ENCODE measurements at places on chromosomes 3 and 15. TPM values are rescaled to one million over a fixed set of nuclear protein-coding genes. Genes with fewer than 3 reads are reported as not detected.
A peak's percentile ranks its signal among the peaks of the same experiment; 100 is the strongest.

Gene PLA2G4E
- total RNA-seq = 0.12 TPM

Gene PGBD4
- 2.6 TPM for total RNA-seq

Gene ZBED2
- total RNA-seq = 6.5 TPM

Gene DISP2
- 1.8 TPM for total RNA-seq

Gene FBXL22
- total RNA-seq = 0.39 TPM

Gene TBCCD1
- total RNA-seq = 10.0 TPM

Gene CCR9
- not detected for total RNA-seq

Gene GPR27
- total RNA-seq = 6.3 TPM

Gene SLC15A2
- total RNA-seq = 0.79 TPM

Gene SYNPR
- not detected for total RNA-seq

Gene CCR8
- not detected for total RNA-seq

DNA sequence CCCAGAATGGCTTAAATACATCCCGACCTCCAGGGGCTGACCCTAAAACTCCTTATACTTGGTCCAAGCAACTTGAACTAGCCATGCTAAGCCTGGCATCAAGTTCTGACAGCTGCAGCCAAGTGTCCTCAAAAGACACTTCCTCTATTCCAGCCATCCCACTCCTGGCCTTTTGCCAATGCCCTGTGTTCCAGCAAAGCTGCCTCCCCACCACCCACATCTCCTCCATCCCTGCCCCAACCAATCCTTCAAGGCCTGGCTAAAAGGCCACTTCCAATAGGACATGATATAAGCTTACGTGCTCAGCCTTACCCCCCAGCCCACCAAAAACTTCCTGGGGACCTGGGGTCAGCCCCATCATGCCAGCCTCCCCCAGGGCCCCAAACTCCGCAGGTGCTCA lies 40.9 kb downstream of the SEMA3G start:
- H3K27me3 ChIP-seq = no peaks in the 10 kb centered on the region
- H3K4me1 ChIP-seq = peaks cover 11% of the 10 kb centered on the region
- peaks cover 57% of the 10 kb centered on the region for H3K36me3 ChIP-seq
- H3K4me3 ChIP-seq = no peak overlapping the region
- DNase-seq = no peak

GRCh38 chr15:76057332-76058000 lies 2.3 kb upstream of the TMEM266 start:
- no peaks in the 10 kb centered on the region for H3K36me3 ChIP-seq
- H3K27me3 ChIP-seq = peaks cover 21% of the 10 kb centered on the region

GRCh38 chr3:85254738-85255137 lies 295.9 kb downstream of the CADM2 start:
- peaks cover 59% of the 10 kb centered on the region for H3K27me3 ChIP-seq
- H3K4me1 ChIP-seq = no peaks in the 10 kb centered on the region
- DNase-seq = no peak
- no peak overlapping the region for H3K4me3 ChIP-seq
- H3K27ac ChIP-seq = no peak overlapping the region

DNA sequence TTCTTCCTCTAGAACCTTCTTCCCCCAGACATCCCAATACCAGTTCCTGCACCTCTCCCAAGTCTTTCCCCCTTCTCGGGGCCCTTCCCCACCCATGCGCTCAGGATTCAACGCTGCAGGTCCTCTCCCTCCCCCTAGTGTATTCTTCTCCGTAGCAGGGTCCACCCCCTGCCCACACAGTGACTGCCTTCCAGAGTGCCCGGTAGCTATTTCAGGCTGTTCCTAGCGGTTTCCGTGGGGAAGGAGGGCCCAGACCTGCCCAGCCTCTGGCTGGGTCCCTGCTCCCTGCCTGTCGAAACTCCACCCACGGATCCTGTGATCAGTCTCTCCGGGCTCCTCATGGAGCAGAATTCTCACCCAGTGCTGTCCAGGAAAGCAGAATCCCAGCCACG lies 45.2 kb upstream of the SEC61A1 start:
- H3K4me1 ChIP-seq = peaks cover 23% of the 10 kb centered on the region
- no peak overlapping the region for H3K4me3 ChIP-seq
- peaks cover 14% of the 10 kb centered on the region for H3K27me3 ChIP-seq

GRCh38 chr3:158845765-158846350 lies 44.0 kb downstream of the MFSD1 start:
- no peaks in the 10 kb centered on the region for H3K27me3 ChIP-seq
- H3K36me3 ChIP-seq = no peaks in the 10 kb centered on the region
- H3K4me3 ChIP-seq = no peak overlapping the region
- peak; percentile 51 for DNase-seq

GRCh38 chr3:9183811-9184460 lies 65.5 kb downstream of the SRGAP3 start:
- no peak for DNase-seq
- H3K36me3 ChIP-seq = peaks cover 5% of the 10 kb centered on the region
- H3K4me3 ChIP-seq = no peak overlapping the region
- H3K4me1 ChIP-seq = peaks cover 12% of the 10 kb centered on the region

GRCh38 chr3:126540951-126541627 lies 17.1 kb downstream of the CHST13 start:
- peaks cover 16% of the 10 kb centered on the region for H3K4me1 ChIP-seq
- DNase-seq = no peak
- H3K27me3 ChIP-seq = peaks cover 28% of the 10 kb centered on the region

DNA sequence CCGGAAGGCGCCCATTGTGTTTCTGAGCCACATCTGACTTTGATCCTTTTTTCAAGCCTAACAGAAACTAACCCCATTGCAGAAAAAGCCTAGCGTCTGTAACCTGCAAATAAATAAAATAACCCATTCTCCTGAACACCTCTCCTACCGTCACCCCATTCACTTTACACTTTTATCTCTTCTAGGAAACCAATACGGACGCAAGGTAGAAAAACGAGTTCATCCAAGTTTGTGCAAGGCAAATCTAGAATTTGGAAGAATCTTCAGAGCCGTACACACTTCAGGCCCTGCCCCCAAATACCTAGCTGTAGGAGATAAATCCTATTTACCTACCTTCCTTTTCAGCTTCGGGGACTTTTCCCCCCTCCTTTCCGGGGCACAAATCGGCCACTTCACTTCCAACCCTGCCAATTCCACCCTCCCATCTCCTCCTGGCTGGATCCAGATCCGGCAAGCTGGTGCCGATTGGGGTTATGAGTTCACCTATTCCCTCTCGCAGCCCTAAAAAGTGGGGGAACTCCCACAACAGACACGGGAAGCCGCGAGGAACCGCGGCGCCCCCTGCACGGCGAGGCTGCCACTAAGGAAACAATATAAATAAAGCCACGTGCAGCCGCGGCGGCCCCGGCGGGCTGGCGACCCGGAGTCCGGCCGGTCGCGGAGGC lies 987 bp downstream of the PRTG start:
- no peaks in the 10 kb centered on the region for H3K36me3 ChIP-seq
- DNase-seq = peak; percentile 31
- no peak overlapping the region for H3K4me3 ChIP-seq
- H3K27ac ChIP-seq = no peak overlapping the region
- no peaks in the 10 kb centered on the region for H3K27me3 ChIP-seq
- H3K4me1 ChIP-seq = no peaks in the 10 kb centered on the region

GRCh38 chr3:23945663-23945912 lies 502 bp downstream of the NR1D2 start:
- peak overlapping the region; percentile 73 for H3K4me3 ChIP-seq
- H3K36me3 ChIP-seq = peaks cover 6% of the 10 kb centered on the region
- H3K27me3 ChIP-seq = no peaks in the 10 kb centered on the region

GRCh38 chr3:74693696-74694393 lies 79.4 kb upstream of the CNTN3 start:
- no peak overlapping the region for H3K4me3 ChIP-seq
- H3K27me3 ChIP-seq = no peaks in the 10 kb centered on the region
- H3K36me3 ChIP-seq = no peaks in the 10 kb centered on the region
- no peak overlapping the region for H3K27ac ChIP-seq
- no peaks in the 10 kb centered on the region for H3K4me1 ChIP-seq

DNA sequence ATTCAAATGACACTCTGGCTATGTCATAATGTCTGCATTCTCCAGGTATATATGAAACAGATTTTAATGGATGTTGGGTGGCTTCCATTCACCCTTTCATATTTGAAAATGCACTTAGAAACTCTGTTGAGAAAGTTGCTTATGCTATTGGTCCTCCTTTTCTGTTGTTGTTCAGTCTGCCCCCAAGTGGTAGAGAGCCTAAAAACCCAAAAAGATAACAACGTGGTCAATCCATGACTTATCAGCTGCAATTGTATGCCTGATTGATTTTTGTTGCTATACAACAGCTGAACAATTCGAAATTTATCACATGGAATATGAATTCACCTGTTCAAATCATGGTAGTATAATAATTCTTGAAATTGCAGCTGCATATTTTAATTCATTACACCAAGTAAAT lies 279.8 kb downstream of the ROBO2 start:
- H3K4me1 ChIP-seq = peaks cover 6% of the 10 kb centered on the region
- peak; percentile 15 for DNase-seq
- H3K27me3 ChIP-seq = no peaks in the 10 kb centered on the region
- H3K27ac ChIP-seq = no peak overlapping the region
- no peak overlapping the region for H3K4me3 ChIP-seq

GRCh38 chr15:99055555-99056134 lies 48.1 kb upstream of the PGPEP1L start:
- no peaks in the 10 kb centered on the region for H3K36me3 ChIP-seq
- H3K4me1 ChIP-seq = peaks cover 6% of the 10 kb centered on the region
- DNase-seq = no peak
- H3K27ac ChIP-seq = no peak overlapping the region
- H3K27me3 ChIP-seq = peaks cover 11% of the 10 kb centered on the region

DNA sequence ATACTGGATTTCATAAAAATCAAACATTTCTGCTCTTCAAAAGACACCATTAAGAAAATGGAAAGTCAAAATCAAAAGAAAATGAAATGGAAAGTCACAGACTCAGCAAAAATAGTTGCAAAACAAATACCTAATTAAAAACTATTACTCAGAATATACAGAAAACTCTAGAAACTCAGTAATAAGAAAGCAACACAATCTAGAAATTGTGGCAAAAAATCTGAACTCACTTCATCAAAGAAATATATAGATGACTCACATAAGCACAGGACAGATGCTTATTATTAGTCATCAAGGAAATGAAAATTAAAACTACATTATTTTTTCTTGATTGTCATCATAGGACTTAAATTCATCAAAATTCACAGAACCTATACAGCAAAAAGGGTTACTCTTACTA lies 430.0 kb downstream of the SHQ1 start:
- H3K27ac ChIP-seq = no peak overlapping the region
- H3K4me3 ChIP-seq = no peak overlapping the region
- H3K27me3 ChIP-seq = no peaks in the 10 kb centered on the region
- H3K36me3 ChIP-seq = peaks cover 12% of the 10 kb centered on the region
- H3K4me1 ChIP-seq = peaks cover 5% of the 10 kb centered on the region

DNA sequence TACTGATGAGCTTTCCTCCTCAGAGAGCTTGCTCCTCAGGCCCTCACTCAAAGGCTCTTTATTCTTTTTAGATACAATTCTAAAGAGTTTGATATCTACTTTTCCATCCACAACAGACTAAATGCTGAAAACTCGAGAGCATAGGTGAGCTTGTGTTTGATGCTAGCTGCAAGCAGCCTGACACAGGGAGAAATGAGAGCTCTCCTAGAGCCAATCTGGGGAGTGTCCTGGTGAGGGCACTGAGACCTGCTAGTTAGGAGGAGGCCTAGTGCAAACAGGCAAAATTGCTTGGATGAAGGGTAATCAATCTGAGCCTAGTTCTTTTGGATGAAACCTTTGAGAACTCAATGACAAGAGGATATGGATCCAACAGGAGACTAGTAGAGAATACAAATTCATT lies 300.8 kb downstream of the ZBTB20 start:
- DNase-seq = no peak
- peaks cover 6% of the 10 kb centered on the region for H3K4me1 ChIP-seq
- H3K27me3 ChIP-seq = no peaks in the 10 kb centered on the region
- H3K4me3 ChIP-seq = no peak overlapping the region

DNA sequence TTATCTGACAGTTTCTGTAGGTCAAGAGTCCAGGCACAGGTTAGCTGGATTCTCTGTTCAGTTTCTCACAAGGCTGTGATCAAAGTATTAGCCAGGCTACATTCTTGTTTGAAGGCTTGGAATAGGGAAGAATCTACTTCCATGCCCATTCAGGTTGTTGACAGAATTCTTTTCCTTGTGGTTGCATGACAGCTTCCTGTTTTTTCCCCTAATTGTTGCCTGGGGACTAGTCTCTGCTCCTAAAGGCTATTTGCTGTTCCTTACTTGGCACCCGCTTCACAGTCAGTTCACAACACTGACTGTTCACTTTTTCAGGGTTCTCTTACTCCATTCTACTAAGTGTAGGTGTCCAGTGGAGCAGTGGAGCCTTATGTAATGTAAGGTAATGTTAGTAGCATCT lies 115.4 kb upstream of the GBE1 start:
- no peak overlapping the region for H3K27ac ChIP-seq
- H3K27me3 ChIP-seq = no peaks in the 10 kb centered on the region
- H3K36me3 ChIP-seq = no peaks in the 10 kb centered on the region
- no peak overlapping the region for H3K4me3 ChIP-seq
- no peak for DNase-seq

- DNase-seq = no peak
- H3K36me3 ChIP-seq = no peaks in the 10 kb centered on the region
- no peak overlapping the region for H3K27ac ChIP-seq
- peaks cover 20% of the 10 kb centered on the region for H3K4me1 ChIP-seq
- no peak overlapping the region for H3K4me3 ChIP-seq
These were observed 175.0 kb upstream of the DPH6 start for GRCh38 chr15:35720984-35721383.

DNA sequence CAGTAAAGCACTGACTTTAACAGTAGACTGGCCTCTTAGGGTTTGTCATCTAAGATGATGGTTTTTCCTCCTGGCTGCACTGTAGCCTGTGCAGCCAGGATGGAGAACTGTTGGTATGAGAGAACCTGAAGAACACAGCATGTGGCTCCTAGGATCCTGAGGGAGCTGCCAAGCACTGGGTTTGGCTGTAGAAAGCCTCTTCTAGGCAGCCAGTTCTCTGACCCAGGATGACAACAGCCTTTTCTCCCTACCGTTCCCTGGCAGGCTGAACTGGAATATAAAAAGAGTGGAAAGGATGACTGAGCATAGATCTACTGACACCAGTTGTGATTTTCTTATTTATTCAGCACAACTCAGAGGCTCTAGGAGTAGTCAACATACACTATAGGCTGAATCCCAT lies 34.3 kb upstream of the MANF start:
- H3K36me3 ChIP-seq = no peaks in the 10 kb centered on the region
- no peak overlapping the region for H3K4me3 ChIP-seq
- H3K4me1 ChIP-seq = no peaks in the 10 kb centered on the region
- H3K27me3 ChIP-seq = no peaks in the 10 kb centered on the region

All from MCF 10A (cell line).